Activated CD4-positive, alpha-beta T cell treated with anti-CD3 and anti-CD28 coated beads for 1 hour (primary cell): ENCODE measurements at places on chromosomes 3 and 15.

GRCh38 chr3:139109271-139109670 is 64.6 kb upstream of the PRR23C start:
- DNase-seq, result no peak

DNA sequence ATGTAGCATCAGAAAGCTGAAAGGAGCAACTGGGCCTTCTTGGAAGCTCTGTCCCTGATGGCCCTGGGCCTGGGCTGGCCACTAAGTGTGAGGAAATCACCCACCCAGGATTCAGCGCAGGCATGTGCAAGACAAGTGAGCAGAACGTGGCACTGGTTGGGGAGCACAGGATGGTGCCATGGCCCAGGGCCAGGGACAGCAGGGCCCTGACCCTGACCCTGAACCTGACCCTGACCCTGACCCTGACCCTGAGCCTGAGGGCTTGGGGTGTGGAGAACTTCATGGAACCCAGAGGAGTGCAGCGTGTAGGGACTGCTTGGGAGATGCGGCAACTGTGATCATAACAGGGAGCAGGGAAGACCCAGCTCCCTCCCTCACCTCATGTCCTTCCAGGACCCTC is 5.9 kb upstream of the ALDH1L1 start:
- DNase-seq, result no peak

DNA sequence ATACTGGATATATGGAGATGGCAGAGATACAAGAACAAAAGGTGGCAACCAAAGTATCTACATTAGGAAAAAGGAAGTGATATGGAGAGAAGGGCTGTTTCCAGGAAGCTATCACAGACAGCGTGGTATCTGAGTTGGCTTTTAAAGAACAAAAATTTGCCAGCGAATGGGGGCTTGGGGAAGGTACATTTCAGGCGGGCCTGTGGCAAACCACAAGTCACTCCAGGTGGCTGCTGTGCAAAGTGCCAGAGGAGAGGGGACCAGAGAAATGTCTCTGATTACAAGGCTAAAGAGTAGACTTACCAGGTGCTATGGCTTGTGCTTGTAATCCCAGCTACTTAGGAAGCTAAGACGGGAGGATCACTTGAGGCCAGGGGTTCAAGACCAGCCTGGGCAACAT is 91.1 kb downstream of the MSL2 start:
- DNase-seq, result no peak

GRCh38 chr15:78069462-78070029 is 8.0 kb downstream of the TBC1D2B start:
- no peak for DNase-seq

DNA sequence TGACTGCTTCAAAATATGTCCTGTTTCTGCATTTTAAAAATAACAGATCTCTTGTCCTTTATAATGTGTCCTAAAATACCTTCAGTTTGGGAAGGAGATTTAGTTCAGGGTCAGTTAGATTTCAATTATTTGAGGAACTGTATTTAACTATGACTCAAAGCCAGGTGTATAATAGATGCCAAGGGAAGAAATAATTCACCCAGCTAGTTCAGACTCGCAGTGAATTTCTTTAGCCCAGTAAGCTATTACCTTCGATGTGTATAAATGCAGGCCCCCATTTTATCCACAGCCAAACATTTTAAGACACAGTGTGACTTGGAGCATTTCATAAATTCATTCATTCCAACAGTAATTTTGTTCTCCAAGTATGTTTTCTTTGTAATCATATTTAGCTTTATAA is 458.0 kb downstream of the ZNF385D start:
- no peak for DNase-seq

GRCh38 chr3:11776346-11776745 is 70.3 kb downstream of the TAMM41 start:
- no peak for DNase-seq

DNA sequence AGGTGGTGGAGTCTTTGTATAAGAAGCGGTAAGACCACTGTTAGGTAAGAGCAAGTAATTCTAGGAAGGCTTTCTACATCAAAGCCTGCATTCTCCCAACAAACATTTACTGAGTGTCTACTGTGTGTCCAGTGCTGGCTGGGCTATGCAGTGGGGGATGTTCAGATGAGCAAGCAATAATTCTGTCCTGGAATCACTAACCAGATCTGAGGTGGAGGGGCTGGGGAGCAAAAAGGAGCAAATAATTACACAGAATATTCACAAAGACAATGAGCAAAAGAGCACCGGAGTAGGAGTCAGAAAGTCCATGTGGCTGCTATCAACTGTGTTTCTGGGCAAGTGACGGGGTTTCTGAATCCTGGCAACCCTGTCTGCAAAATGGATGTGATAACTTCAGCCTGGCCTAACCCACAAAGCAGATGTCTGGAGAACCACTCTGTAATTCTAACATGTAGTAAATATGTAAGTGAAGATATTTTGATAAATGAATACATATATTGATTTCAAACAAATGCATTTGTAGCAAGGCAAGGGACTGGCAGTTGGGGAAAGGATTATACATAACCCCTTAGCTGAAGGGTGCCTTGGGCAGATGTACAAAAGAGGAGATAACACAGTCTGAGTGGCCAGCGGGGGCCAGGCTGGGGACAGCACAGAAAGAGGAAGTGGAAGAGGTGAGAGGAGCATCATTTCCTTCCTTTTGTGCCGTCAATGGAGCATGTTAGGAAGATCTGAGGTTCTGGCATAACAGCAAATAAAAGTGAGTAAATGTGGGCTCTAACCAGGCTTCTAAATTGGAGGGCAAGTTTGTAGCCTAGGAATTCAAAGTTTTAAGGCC is 28.8 kb downstream of the CYP8B1 start:
- DNase-seq, result no peak

- no peak for DNase-seq
These were observed 106.5 kb upstream of the CMC1 start for GRCh38 chr3:28134792-28135375.

DNA sequence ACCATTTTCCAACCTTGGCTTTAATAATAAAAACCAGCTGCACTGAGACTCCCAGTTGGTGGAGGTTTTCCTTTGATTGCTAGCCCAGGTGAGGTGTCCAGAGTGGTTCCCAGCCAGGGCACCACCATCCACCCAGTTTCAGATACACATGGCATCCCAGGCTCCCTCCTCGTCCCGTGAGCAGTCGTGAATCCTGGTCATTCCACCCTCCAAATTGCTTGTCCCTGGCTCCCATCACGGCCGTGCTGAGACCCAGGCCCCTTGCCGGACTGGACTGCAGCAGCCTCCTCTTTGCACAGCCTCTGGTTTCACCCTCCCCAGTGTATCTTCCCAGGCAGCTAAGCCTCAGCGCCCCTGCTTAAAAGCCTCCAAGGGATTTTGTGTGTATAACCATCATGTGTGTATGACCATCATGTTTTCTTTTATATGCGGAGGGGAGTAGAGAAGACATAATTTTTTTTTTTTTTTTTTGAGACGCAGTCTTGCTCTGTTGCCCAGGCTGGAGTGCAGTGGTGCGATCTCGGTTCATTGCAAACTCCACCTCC is 106.3 kb downstream of the ETFA start:
- no peak for DNase-seq

GRCh38 chr3:160830796-160831195 is 74.8 kb downstream of the PPM1L start:
- DNase-seq, result no peak

- no peak for DNase-seq
These were observed 56.4 kb downstream of the CRYGS start for GRCh38 chr3:186487819-186488218.

DNA sequence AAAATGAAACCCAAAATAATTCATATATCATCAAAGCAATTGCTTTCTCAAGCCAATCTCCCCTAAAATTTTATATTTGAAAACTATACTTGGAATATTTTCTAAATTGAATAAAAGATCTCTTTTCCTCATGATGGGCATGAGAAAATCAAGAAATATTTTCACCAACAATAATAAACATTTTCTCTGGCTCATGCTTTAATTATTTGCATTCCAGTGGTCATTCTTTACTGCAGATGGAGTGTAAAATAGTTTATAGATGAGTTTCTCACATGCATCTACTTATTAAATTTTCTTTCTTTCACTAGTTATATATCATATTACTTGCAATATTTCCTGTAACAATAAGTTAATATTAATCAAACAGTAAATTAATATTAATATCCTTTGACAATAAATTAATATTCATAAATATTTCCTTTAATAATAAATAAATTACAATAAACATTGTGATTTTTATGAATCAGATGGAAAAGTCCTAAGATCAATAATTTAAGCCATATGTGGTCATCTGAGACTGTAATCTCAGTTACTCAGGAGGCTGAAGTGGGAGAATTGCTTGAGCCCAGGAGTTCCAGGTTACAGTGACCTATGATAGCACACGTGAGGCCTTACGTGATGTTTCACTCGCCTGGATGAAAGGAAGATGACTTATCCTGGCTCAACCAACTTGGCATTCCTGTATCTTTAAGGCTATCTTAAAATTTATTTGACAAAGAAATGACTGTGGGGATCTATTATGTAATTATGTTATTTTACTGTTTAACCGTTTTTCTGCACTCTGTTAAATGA is 958.8 kb downstream of the ZPLD1 start:
- DNase-seq, result no peak

- DNase-seq, result no peak
These were observed 59.8 kb upstream of the FHIT start for GRCh38 chr3:61311044-61311443.

GRCh38 chr3:139774560-139775302 is 97.0 kb upstream of the NMNAT3 start:
- DNase-seq, result no peak

- no peak for DNase-seq
These were observed 16.4 kb downstream of the CCDC12 start for GRCh38 chr3:46960081-46960701.

- DNase-seq, result no peak
These were observed 37.4 kb upstream of the OR4F6 start for GRCh38 chr15:101765772-101766456.

DNA sequence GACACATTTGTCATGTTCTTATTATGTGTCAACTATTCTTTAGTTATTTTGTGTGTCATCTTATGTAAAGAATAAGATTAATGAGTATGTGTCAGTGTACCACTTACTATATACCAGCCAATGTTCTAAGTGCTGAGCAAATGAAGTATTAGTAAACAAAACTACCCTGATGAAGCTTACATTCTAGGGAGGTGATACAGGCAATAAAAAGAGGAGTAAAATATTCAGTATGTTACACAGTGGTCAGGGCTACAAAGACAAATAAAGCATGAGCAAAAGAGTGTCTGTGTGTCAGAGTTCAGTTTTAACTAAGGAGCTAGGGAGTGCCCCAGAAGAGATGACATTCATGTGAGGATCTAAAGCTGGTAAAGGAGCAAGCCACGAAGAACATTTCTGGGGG is 79.1 kb downstream of the TRPC1 start:
- no peak for DNase-seq

GRCh38 chr3:137264843-137265330 is 307.1 kb downstream of the IL20RB start:
- DNase-seq, result no peak

GRCh38 chr15:64151727-64152506 is at the start of gene SNX22:
TSS of gene SNX22 (plus strand) at chr15:64151731. CDS start at chr15:64151776, 45 bp downstream.
- DNase-seq, result no peak

DNA sequence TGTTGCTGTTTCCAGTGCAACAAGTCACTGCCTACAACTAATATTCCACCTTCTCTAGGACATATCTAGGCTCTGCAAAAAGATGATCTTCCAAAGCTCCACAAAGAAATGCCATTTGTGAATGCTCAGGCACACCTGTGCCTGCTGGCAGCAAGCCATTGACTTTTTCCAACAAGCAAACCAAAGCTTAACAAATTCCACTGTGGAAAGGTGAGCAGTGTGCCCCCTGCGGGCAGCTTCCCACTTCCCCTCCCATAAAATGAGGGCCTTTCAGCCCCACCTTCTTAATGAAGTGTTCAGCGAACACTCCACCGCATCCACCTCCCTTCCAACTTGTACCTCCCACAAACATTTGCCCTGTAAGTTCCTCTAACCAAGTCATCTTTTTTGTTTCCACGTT is 157.5 kb upstream of the SLC24A5 start:
- no peak for DNase-seq

GRCh38 chr3:48364840-48365239 is 7.2 kb upstream of the FBXW12 start:
- no peak for DNase-seq

DNA sequence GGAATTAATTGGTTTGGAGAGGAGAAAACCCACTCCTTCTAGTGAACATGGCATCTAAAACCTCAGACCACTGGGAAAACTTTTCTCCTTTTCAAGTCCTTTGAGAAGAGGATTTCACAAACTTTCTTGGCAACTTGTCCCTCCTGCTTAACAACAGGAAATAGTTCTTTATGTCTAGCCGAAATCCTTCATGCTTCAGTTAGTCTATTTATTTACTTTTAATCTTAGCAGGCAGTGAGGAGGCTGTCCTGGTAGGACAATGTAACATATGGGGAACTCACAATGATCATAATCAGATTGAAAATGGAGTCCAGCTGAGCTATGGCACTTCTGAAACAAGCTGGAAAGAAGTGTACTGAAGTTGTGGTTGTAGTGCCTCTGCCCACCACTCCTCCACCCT is 50.6 kb downstream of the KY start:
- no peak for DNase-seq

DNA sequence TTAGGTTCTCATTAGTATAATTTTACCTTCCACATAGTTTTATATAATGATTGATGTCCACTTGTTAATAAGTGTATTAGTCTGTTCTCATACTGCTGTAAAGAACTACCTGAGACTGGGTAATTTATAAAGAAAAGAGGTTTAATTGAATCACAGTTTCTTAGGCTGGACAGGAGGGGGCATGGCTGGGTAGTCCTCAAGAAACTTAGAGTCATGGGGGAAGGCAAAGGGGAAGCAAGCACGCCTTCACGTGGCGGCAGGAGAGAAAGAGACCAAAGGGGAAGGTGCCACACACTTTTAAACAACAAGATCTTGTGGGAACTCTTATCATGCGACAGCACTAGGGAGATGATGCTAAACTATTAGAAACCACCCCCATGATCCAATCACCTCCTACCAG is 19.2 kb downstream of the DZIP3 start:
- DNase-seq, result no peak

- no peak for DNase-seq
These were observed 559.6 kb upstream of the MDFIC2 start for GRCh38 chr3:70871909-70872656.

- DNase-seq, result no peak
These were observed 61.9 kb downstream of the BTLA start for GRCh38 chr3:112437146-112438022.

GRCh38 chr15:57784081-57784511 is 77.6 kb downstream of the POLR2M start:
- no peak for DNase-seq

DNA sequence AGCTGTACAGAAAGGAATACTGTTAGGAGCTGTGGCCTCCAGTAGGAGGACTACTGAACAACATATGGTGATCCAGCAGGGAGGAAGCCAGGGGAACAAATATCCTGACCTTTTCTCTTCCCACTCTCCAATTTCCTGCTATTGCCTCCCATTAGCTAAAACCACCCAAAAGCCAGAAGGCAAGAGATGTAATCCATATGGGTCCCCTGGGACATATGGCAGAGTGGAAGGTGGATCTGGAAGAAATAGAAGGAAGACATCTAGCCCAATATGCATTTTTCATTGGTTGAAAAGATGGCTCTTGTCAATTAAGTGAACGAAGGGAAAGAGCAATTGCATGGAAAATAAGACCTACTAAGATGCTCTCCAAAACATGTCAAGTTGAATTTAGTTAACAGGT is 167.2 kb downstream of the CNTN3 start:
- DNase-seq, result no peak

- DNase-seq, result no peak
These were observed 1.4 kb downstream of the MORF4L1 start for GRCh38 chr15:78873793-78874765.
